ENCODE measurements at places on chromosomes 6 and 20.
A peak's percentile ranks its signal among the peaks of the same experiment; 100 is the strongest.

DNA sequence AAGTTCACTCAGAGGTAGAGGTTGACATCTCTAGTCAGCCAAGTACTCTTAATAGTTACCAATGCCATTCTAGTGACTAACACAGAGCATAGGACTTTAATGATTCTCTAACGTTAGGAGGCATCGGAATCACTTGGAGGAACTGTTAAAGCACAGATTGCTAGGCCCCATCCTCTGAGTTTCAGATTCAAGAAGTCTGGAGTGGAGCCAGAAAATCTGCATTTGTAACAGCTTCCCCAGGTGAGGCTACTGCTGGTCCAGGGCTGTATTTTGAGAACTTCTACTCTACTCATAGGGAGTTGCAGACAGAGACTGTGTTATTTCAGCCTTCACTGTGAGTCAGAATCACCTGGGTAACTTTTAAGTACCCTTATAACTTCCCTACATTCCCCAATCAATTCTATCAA is 5.7 kb downstream of the LMBRD1 start:
- no peak for DNase-seq

DNA sequence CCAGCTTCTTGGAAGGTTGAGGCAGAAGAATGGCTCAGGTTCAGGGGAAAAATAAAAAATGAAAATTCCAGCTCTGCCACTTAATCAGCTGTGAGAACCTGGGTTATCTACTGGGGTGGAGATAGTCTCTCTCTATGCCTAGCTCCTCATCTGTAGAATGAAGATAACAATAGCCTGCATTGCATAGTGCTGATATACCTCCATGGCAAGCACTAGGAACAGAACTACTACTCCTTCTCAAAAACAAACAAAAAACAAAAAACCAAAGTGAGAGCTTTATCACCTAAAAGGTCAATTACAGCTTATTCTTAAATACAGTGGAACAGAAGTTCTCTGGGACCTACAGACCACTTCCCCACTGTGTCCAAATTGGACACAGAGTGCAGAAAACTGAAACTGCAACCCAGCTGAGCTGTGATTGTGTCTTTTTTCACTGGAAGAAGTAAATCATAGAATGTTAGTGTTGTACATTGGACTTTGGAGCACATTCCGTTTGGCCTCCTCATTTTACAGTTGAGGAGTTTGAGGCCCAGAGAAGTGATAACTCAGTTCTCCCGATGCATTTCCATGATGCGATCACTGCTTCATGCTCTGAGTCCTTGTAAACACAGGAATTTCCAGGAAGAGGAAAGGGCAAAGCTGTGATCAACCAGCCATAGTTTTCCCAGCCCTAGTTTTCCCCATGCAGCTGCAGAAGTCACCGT is 23.3 kb downstream of the MTFR2 start:
- no peak for DNase-seq

DNA sequence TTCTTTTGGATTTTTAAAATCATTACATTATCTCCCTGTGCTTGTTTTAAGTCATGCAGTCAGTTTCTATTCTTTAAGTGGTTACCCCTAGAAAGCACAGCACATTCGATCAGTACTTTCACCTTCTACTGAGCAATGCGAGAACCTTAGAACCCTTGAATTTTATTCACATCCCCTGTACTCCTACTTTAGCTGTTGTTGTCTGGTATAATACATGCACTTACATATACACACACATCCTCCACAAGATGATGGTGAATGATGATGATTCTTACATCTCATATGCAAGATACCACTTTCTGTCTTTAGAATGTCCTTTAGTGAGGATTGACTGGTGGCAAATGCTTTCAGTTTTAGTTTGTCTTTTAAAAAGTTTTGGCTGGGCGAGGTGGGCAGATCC is 5.7 kb downstream of the CDC40 start:
- DNase-seq, result no peak

DNA sequence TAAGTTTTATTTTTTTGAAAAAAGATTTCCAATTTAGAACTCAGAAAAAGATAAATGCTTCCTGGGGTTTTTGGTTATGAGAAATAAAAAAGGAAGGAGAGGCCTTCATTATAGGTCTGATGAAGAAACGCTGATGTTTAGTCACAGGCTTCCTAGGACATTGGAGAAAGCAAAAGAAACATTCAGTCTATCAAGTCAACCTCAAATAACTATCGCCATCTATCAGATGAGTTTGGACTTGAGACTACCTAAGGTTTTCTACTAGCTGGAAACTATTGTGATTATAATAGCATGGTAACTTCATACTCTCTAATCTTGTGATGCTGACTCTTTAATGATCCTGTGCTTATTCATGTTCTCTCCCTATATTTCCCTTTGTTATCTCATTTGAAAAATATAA is 171.3 kb downstream of the TPBG start:
- no peak for DNase-seq

DNA sequence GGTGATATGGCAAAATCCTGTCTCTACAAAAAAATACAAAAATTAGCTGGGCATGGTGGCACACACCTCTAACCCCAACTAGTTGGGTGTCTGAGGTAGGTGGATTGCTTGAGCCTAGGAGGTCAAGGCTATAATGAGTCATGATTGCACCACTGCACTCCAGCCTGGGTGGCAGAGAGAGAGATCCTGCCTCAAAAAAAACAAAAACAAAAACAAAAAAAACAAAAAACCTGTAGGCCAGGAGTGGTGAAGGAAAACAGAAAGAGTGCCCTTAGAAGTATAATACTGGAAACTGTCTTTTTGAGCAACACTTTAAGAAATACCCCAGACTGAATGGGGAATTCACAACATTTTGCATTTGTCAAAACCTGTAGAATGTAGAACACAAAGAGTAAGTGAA is 85.3 kb downstream of the JARID2 start:
- DNase-seq, result no peak

DNA sequence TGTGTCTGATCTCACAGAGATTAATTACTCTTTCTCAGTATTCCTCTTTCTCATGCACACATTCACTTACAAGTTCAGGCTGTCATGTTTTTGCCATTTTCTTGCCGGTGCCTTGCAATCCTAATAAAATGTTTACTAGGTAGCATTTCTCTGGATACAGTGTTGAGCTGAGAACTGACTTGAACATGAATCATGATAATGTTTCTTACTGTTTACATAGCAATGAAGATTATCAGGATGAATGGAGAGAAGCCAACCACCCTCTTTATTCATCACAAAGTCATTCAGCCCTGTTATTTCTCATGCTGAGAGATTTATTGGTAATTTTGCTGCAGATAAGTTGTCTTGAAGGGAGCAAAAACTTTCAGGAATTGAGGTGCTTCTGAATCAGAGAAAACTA is 185.5 kb upstream of the ECI2 start:
- DNase-seq, result peak; percentile 94

DNA sequence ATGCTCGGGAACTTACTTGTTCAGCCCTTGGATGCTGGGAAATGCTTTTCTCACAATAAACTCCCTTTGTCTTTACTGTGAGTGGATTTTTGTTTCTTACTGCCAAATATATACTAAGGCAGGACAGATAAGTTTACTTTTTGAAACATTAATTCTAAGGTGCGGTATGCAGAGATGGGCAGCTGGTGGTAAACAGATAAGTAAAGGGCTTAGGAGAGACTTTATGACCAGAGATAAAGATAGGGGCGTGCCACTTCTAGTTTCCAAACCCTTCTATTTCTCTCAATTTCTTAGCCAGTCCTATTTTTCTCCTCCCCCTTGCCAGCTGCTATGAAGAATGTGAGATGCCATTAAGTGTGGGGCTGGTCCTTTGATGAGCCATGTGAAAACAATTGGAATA is 16.3 kb downstream of the SAMD3 start:
- no peak for DNase-seq

DNA sequence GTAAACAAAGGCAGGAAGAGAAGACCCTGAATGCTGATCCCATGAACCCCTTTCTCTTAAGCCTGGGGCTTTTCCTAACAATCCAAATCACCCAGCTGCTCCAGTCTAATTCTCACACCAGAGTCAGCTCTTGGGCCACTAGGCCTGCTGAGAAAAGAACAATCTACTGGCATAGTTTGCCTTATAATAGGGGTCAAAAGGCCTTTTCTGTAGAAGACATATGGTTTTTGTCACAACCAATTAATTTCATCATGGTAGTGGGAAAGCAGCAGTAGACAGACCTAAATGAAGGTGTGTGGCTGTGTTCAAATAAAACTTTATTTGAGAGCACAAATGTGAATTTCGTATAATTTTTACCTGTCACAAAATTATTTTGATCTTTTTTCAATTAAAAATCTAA is 994.7 kb upstream of the EPHA7 start:
- no peak for DNase-seq

DNA sequence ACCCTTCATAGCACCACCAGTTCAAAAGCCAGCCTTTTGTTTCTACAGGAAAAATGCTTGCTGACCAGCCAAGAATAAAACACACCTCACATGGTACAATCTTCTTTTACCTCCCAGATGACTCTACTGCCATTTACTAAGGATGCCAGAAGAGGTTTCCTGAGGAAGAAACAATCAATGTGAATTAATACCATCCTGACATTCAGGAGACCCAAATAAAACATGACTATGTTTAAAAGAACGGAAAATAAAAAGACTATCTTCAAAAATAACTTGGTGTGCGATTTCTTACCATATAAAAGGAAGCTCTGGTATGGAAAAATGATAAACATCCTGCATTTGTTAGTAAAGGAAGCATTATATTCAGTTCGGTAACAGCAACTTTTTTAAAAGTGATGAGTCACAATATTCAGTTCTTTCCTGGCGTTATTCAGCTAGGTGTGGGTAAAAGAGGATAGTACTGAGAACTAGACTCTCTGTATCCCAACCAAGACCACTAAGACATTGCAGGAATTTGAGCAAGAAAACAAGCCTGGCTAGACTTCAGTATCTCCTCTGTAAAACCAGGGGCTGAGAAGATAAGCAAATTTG is 16.3 kb downstream of the COL21A1 start:
- no peak for DNase-seq

DNA sequence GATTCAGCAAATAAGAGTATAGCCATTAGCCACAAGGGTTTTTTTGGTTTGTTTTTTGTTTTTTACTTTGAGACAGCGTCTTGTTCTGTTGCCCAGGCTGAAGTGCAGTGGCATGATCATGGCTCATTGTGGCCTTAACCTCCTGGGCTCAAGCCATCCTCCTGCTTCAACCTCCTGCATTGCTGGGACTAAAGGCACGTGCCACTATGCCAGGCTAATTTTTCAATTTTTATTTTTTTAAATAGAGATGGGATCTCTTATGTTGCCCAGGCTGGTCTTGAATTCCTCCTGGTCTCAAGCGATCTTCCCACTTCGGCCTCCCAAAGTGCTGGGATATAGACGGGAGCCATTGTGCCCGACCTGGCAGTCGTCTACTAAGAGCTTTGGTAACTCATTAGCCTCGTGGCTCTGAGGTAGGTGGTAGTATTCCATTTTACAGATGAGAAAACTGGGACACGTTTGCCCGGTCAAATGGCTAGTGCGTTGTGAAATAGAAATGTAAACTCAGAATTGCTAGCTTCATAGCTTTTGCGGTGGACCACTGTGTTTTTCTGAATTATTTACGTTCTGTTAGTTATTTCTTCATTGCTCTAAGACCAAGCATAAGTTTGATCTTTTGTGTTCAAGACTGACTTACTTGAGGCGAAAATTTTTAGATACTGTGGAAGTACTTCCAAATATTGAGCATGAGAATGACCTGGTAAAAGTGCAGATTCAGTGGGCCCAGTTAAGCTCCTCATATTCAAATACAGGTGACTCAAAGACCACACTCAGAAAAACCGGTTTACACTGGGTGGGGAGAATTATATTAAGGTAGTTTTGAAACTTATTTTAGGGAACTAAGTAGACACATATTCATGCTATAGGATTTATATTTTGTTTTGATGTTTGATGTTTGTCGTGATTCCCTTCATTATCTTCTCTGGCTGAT is 2.1 kb downstream of the PANK2 start:
- DNase-seq, result no peak

- no peak for DNase-seq
These were observed 49.4 kb upstream of the FNDC1 start for GRCh38 chr6:159119791-159120190.

GRCh38 chr6:1424306-1424927 is 35.0 kb downstream of the FOXF2 start:
- DNase-seq, result peak; percentile 55

DNA sequence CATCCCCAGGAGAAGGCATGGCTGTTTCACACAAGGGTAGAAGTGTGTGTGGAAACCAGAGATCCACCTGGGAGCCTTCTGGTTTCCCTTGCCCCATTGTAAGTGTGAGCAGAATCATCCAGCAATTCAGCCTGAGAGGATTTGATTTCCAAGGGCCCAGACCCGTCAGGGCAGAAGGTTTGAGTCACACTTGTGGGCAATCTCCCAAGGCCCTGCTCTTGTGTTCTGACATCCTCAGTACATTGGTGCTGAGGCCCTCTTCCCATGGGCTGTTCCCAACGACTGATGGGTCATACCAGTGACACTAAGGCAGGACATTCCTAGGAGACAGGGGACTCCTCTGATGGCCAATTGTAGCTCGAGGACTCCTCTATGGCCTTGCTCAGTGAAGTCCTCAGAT is 58.2 kb upstream of the POLR1H start:
- peak; percentile 9 for DNase-seq

DNA sequence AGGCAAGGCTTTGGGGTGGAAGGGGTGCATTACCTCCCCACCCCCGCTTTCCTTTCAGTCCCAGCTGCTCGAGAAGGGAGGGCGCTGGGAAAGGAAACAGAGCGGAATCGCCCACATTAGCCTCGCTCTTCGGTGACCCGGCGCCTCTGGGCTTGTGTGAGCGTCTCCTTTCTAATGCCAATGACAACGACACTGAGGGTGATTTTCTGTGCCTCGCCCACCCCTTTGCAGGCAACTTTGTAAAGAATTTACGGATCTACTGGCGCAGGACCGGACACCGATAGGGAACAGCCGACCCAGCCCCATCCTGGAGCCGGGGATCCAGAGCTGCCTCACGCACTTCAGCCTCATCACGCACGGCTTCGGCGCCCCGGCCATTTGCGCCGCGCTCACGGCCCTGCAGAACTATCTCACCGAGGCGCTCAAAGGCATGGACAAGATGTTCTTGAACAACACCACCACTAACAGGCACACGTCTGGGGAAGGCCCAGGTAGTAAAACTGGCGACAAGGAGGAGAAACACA is 24.3 kb downstream of the TFAP2B start:
- no peak for DNase-seq

GRCh38 chr6:75794954-75795739 is 46.1 kb downstream of the MYO6 start:
- DNase-seq, result no peak

GRCh38 chr20:7199861-7200260 is 432.4 kb downstream of the BMP2 start:
- DNase-seq, result no peak

DNA sequence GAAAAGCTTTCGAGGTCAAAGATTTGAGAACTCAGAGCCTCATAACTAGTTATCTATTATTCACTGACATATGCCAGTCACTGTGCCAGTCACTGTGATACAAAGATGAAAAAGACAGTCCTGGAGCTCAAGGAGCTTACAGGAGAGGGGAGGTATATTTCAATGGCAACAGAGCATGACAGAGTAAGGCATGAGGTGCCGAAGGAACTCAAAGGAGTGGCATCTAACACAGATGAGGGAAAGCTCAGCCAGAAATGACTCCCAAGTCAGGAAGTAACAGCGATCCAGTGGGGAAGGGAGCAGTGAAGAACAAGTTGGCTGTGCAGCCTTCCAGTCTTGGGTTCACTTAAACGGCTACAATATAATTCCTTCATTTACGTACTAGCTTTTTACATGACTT is 46.6 kb downstream of the DTNBP1 start:
- DNase-seq, result no peak

- no peak for DNase-seq
These were observed 100.8 kb upstream of the GPR6 start for GRCh38 chr6:109877028-109878004.

- peak; percentile 67 for DNase-seq
These were observed 304.5 kb downstream of the PRL start for GRCh38 chr6:21992178-21992967.

All from fibroblast of skin of back (primary cell).